Daoy (cell line): ENCODE measurements at places on chromosomes 13 and 19. TPM values are rescaled to one million over a fixed set of nuclear protein-coding genes. Genes with fewer than 3 reads are reported as not detected.

Gene PRR22
- 2.7 and 3.7 TPM in 2 replicates for total RNA-seq

Gene PTH2
- total RNA-seq = not detected in 2 replicates

Gene ICAM5
- 0.54 and 2.2 TPM in 2 replicates for total RNA-seq

Gene PRTN3
- not detected in 2 replicates for total RNA-seq

Gene CALR3
- total RNA-seq = 0.09 TPM in 1 of 2 replicates, not detected in the other

Gene HSH2D
- not detected in 2 replicates for total RNA-seq

Gene SLC1A6
- total RNA-seq = 1.4 TPM in 1 of 2 replicates, not detected in the other

Gene CEACAM7
- not detected in 2 replicates for total RNA-seq

Gene UHRF1
- 32.4 and 34.6 TPM in 2 replicates for total RNA-seq

Gene LAIR1
- not detected in 2 replicates for total RNA-seq

Gene ZNF665
- total RNA-seq = 3.4 and 3.7 TPM in 2 replicates

Gene PSG3
- not detected in 2 replicates for total RNA-seq

Gene KCNJ14
- 1.8 and 3.8 TPM in 2 replicates for total RNA-seq

Gene ZNF154
- total RNA-seq = not detected in 2 replicates

Gene ETV2
- not detected in 2 replicates for total RNA-seq

Gene ZFR2
- total RNA-seq = 2.3 and 3.1 TPM in 2 replicates

Gene DCT
- total RNA-seq = 0.29 TPM in 1 of 2 replicates, not detected in the other
